Gastroesophageal sphincter (tissue), 4 donors: ENCODE measurements at places on chromosomes 16 and 17. TPM values are rescaled to one million over a fixed set of nuclear protein-coding genes. Genes with fewer than 3 reads are reported as not detected.

DNA sequence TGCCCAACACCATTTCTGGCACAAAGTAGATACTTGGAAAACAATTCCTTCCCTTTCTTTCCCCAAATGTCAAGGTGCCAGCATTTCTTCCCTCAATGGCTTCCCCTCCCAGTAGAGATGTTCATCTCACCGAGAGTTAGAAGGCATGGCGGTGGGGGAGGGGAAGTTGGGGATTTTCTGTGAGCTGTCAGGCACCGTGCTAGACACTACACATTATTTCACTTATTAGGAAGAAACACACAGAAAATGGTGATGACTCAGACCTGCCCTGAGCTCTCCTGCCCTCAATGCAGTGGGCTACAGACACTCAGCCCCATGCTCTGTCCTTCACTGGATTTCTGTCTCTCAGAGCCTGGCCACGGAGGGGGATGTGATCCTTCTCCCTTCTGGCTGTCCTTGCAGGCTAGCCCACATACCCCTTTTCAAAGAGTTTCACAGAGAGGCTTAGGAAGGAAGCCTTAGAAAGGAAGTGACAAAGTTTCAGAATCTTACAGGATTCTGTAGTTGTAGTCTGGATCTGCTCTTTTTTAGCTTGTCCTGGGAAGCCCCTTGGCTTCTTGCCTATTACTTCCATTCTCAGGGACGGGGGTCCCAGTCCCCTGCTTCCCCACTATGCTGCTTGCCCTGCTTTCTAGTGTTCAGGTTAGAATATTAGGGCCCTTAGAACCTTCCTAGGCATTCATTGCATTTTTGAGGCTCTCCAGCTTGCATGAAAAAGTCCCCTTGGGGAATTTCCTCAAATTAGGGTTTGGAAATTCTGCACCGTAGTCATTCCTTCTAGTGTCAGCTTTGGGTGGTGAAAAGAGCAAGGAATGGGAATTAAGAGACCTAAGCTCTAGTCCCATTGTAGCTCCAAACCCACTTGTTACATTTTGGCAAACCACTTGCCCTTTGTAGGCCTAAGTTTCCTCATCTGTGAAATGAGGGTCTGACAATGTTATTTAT lies 12.2 kb upstream of the CCL5 start:
- no peak for ATAC-seq

DNA sequence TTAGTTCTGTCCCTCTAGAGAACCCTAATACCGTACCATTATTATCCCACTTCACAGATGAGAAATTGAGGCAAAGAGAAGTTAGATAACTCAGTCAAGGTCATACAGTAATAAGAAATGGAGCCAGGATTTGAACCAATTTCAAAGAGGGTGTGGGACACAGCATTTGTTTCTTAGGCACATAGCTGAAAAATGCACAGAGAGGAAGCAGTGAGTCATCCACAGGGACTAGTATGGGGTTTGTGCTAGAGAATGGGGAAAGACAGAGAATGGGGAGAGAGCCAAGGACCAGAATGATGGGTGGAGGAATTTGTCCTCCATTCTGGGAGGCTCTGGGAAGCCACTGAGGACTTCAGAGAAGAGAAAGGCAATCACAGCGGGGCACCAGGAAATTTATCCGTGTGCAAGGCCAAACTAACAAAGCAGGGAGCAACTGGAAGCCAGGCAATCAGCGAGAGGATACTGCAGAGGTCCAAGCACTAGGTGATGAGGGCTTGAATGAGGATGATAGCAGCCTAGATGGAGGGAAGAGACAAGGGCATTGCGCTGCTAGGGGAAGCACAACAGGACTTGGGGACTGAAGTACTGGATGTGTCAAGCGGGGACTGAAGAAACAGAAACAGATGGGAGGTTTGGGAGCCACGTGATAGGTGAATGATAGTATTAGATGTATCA lies 78.1 kb upstream of the ZFHX3 start:
- ATAC-seq: peak; percentile 63

PLA2G10 gene
- not detected for total RNA-seq

GRCh38 chr16:3971261-3971660 lies 90.7 kb upstream of the CREBBP start:
- ATAC-seq: no peak

DNA sequence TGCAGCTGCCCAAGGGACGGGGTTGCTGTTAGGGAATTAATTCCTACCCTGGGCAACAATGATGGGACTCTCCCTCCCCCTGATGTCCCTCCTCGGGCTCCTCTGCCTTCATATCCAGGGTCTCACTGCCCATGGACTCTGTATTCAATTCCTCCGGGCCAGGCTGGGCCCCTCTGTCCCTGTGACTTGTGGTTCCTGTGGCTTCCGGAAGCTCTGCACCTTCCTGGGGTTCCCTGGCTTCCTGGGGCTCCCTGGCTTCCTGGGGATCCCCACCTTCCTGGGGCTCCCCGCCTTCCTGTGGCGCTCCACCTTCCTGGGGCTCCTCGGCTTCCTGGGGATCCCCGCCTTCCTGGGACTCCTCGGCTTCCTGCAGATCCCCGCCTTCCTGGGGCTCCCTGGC lies 35.2 kb downstream of the SRL start:
- no peak for ATAC-seq

VEZF1 gene
- total RNA-seq: 129 TPM

DNA sequence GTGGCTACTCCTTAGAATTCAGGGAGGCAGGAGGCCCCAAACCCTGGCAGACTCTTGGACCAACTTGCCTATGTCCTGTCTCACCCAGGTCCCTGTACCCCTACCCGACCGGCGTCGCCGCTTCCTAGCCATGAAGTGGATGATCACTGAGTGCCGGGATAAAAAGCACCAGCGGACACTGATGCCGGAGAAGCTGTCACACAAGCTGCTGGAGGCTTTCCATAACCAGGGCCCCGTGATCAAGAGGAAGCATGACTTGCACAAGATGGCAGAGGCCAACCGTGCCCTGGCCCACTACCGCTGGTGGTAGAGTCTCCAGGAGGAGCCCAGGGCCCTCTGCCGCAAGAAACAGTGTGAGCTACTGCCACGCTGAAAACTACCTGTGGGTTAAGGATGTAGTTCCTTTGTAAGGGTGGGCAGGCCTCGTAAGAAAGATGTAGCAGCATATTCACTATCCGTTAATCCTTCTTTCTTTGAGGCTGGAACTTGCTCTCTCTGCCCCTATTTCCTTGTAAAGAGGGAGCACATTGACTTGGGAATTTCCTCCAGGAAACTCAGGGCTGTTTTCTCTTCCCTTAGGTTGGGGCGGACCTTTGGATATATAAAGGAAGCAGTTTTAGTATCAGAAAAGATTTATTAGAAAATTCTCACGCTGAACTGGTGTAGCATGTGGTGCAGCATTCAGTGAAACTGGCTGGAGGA lies 4.1 kb downstream of the MRPS7 start:
- ATAC-seq: no peak

DNA sequence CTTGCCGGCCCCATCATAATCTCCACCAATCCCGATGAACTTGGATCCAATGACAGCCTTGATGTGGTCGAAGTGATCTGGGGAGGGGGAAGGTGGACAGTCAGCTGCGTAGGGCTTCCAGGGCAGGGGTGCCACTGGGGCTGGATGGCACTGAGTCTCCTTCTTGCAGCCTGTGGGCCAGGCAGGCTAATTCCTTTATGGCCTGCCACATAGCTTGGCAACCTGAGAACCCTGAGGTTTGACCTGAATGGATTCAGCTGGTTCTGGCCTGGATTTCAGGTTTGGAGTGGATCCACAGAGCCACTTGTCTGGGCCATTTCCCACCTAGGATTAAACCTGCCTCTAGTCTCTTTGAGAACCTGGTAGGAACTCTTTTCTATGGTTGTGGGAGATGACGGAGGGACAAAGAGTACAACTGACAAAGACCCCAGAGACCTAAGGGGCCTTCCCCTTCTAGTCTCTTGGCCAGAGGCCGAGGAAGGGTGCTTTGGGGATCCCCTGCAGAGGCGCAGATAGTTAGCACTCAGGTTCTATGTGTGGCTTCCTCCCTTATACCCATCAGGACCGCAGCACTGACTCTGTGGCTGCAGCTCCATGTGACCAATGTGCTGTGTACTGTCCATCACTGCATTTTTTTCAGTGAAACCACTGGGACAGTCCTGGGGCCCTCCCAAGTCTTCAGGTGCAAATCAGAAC lies 9.2 kb upstream of the DPEP3 start:
- no peak for ATAC-seq

OMG gene
- not detected for total RNA-seq

DNA sequence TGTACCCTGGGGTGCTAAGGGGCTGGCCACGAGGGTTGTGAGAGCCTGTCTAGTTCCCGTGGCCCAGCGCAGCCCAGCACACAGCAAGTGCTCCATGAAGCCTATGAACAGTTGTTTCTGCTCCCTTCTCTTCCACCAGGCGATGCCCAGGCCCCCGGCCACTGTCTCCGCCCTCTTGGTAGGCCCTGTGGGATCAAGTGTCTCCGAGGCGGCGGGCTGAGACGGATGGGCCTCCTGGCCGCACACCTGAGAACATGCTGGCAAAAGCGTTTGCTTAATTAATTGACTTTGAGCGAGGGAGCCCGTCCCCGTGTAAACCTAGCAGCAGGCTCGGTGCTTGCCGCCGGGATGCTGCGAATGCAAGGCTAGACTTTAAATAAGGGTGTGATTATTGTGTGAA lies 129.7 kb upstream of the GSE1 start:
- ATAC-seq: no peak

- no peak for ATAC-seq
These were observed 82.3 kb upstream of the CBX4 start for GRCh38 chr17:79921411-79922115.
